ENCODE measurements at places on chromosomes 13 and 19.

- DNase-seq = no peak
These were observed 577.2 kb downstream of the SLITRK5 start for GRCh38 chr13:88248393-88248792.

- DNase-seq = peak; percentile 75
These were observed 70.5 kb upstream of the ZNF420 start for GRCh38 chr19:37007587-37008220.

DNA sequence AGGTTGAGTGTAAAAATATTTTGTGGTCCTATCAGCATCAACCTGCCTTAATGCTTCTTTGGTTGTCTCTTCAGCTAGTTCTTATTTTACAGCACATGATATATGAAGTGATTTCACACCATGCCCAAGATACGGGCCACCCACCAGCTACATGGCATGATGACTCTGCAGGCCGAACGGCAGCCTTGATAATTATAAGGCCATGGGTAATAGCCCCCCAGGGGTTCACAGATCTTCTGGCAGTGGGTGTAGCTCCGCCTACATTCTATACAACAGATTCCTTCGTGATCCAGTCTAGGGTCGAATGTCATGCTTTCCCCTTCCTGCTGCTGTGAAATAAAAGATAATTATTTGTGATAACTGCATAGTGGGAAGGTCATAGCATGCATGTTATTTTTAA lies 36.1 kb downstream of the CNMD start:
- DNase-seq = no peak

- no peak for DNase-seq
These were observed 103.2 kb downstream of the LMO7 start for GRCh38 chr13:75739244-75739868.

- DNase-seq = no peak
These were observed 1.6 kb downstream of the DCLK1 start for GRCh38 chr13:36129539-36129938.

GRCh38 chr19:13150931-13151604 lies 857 bp downstream of the IER2 start:
- peak; percentile 17 for DNase-seq

DNA sequence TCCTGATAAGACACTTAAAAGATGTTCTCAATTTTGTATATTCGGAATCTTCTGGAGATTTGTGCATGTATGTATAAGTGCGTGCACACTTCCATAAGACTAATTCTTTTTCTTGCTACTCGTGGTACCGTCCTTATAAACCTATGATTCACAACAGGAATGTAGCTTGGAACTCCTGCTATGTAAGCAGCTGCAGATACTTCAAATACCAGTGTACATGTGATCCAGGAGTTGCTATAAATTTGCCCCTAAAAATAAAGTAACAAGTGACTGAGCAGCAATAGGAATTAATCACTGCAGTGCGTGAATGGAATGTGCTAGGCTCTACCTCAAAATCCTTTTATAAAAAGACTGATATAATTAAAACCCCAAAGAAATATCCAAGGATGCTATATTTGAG lies 214.9 kb downstream of the KLF5 start:
- peak; percentile 41 for DNase-seq

DNA sequence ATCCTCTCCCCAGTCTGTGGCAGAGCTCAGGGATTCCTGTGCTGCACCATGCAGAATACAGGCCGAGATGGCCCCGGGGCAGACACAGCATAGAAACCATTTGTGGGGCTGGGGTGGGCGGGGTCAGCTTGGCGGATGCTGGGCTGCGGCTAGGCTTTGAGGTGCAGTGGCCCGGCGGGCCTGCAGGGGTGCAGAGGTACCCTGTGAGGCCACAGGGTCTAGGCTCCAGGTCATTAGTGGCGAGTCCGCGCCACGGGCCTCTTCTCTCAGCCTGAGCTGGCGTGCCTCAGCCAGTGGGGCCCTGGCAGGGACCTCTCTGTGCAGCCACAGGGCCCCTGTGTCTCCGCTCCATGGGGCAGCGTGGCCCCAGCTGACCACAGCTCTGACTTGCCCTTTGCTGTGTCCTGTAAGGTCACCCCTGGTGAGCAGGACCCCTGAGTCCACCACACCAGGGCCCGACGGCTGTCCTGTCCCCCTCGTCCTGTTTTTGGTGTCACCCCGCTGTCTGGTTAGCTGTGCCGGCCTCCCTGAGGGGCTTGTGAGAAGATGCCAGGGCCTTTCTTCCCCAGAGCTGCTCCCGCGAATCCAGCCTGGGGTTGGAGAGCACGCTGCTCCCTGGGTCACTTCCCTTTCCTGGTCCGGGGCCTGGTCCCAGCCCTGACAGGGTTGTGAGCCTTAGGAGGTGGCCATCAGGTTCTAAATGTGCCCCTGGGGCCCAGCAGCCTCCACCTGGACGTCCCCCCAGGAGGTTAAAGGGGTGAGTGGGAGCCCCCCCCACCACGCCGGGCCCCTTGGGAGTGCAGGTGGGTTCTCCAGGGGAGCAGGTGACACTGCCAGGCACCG lies 12.1 kb downstream of the KDM4B start:
- no peak for DNase-seq
